RWPE2 (cell line): ENCODE measurements at places on chromosomes 7 and 10.

DNA sequence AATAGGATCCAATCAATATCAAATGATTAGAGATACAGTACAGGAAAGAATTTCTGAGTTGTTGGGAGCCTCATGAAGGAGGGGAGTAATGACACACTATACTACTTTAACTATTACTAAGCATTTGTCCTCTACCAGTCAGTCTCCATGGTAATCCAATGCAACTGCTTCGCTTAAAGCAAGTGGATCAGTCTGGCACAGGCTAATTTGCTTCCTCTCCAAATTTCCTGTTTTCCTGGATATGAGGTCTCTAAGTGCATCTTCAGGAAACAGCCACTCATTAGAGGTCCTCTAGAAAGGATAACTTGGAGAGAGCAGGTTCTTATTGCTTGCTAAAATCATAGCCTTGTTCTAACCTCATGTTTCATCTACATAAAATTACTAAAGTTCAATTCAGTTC lies 8.4 kb upstream of the SEPTIN7 start:
- H3K4me1 ChIP-seq = no peaks in the 10 kb centered on the region
- DNase-seq = no peak

GRCh38 chr10:44850356-44850934 lies 60.7 kb upstream of the TMEM72 start:
- no peaks in the 10 kb centered on the region for H3K27me3 ChIP-seq
- H3K4me1 ChIP-seq = no peaks in the 10 kb centered on the region
- H3K4me3 ChIP-seq = no peak overlapping the region
- H3K36me3 ChIP-seq = no peaks in the 10 kb centered on the region
- no peak for DNase-seq
- no peak overlapping the region for H3K27ac ChIP-seq

- no peaks in the 10 kb centered on the region for H3K27me3 ChIP-seq
- H3K4me1 ChIP-seq = no peaks in the 10 kb centered on the region
- no peaks in the 10 kb centered on the region for H3K36me3 ChIP-seq
- no peak overlapping the region for H3K27ac ChIP-seq
Observed at GRCh38 chr10:107340326-107340725, 175.8 kb upstream of the SORCS1 start.

GRCh38 chr10:122646511-122647382 lies 52.9 kb downstream of the C10orf120 start:
- peaks cover 9% of the 10 kb centered on the region for H3K27me3 ChIP-seq
- no peak overlapping the region for H3K27ac ChIP-seq
- DNase-seq = no peak
- no peaks in the 10 kb centered on the region for H3K4me1 ChIP-seq
- no peaks in the 10 kb centered on the region for H3K36me3 ChIP-seq

- H3K4me3 ChIP-seq = peak within 1 kb of the TSS; percentile 16
- no peak within 1 kb of the TSS for H3K27ac ChIP-seq
- H3K36me3 ChIP-seq = no peaks in the 10 kb centered on the region
- no peaks in the 10 kb centered on the region for H3K4me1 ChIP-seq
Observed at GRCh38 chr7:45888185-45888992, at the start of gene IGFBP1. Gene IGFBP1, plus strand, starts transcription at chr7:45888488. Its CDS starts 165 bp downstream, at chr7:45888653.

- H3K4me1 ChIP-seq = peaks cover 6% of the 10 kb centered on the region
- H3K4me3 ChIP-seq = no peak overlapping the region
- no peaks in the 10 kb centered on the region for H3K27me3 ChIP-seq
- no peaks in the 10 kb centered on the region for H3K36me3 ChIP-seq
Observed at GRCh38 chr7:22680482-22680911, 46.5 kb upstream of the IL6 start.

- no peak for DNase-seq
- H3K36me3 ChIP-seq = no peaks in the 10 kb centered on the region
- H3K4me1 ChIP-seq = peaks cover 14% of the 10 kb centered on the region
- no peaks in the 10 kb centered on the region for H3K27me3 ChIP-seq
- peak overlapping the region; percentile 60 for H3K27ac ChIP-seq
- H3K4me3 ChIP-seq = no peak overlapping the region
Observed at GRCh38 chr10:122263971-122264370, 7.1 kb upstream of the BTBD16 start.

DNA sequence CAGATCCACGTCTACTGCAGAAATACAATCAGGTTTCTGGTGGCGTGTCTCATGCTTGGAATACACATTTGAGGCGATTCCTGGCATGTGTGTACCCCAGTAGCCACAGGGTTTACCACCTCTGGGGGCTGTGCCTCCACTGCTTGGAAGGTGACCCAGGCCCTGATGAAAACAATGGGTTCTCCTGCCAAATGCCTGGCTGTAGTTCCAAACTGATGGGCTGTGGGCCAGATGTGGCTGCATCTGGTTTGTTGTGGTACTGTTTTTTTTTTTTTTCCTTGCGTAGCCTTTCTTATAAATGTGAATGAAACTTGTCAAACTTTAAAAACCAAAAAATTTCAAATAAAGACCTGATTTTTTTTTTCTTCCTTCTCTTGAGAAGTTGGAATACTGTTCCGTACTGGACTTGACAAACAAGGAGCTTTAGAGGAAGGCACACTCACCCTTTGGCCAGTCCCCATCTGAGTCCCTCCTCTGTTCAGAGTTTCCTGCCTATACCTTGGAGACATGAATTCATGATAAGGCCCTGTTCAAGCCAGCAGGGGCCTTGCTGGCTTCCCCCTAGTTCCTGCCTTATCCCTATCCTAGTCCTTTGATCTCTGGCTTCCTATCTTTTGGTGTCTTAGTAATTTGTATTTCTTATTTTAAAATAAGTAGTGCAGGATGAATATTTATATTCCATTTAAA lies 217.1 kb downstream of the PHTF2 start:
- no peak overlapping the region for H3K27ac ChIP-seq
- no peak overlapping the region for H3K4me3 ChIP-seq
- H3K4me1 ChIP-seq = no peaks in the 10 kb centered on the region
- no peaks in the 10 kb centered on the region for H3K36me3 ChIP-seq

GRCh38 chr7:7969306-7970236 lies 975 bp downstream of the GLCCI1 start:
- no peaks in the 10 kb centered on the region for H3K27me3 ChIP-seq
- DNase-seq = peak; percentile 51
- no peaks in the 10 kb centered on the region for H3K36me3 ChIP-seq
- peak overlapping the region; percentile 45 for H3K27ac ChIP-seq
- peak overlapping the region; percentile 79 for H3K4me3 ChIP-seq

GRCh38 chr7:138645284-138645683 lies 55.9 kb downstream of the SVOPL start:
- H3K4me3 ChIP-seq = no peak overlapping the region
- no peaks in the 10 kb centered on the region for H3K36me3 ChIP-seq
- no peak for DNase-seq

- no peak for DNase-seq
- no peak overlapping the region for H3K4me3 ChIP-seq
- no peak overlapping the region for H3K27ac ChIP-seq
- no peaks in the 10 kb centered on the region for H3K36me3 ChIP-seq
- no peaks in the 10 kb centered on the region for H3K27me3 ChIP-seq
- peaks cover 13% of the 10 kb centered on the region for H3K4me1 ChIP-seq
Observed at GRCh38 chr10:33704214-33704830, 369.9 kb upstream of the NRP1 start.

DNA sequence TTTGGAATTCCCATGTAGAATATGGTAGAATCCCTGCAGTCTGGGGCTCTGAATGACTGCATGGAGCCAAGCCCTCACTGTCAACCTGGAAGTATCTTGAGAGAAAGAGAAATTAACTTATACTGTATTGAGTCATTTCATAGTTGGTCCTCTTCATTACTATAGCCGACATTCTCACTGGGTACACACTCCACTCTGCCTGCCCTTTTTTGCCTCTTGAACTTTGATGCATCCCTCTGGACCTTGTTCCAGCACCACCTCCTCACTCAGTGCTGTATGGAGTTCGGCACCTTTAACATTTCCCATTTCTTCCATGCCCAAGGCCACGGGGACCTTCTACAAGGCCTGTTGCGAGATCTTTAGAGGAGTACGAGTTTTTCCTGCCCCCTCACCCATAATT lies 4.6 kb upstream of the ARHGAP22 start:
- peaks cover 8% of the 10 kb centered on the region for H3K4me1 ChIP-seq
- no peak for DNase-seq
- no peak overlapping the region for H3K4me3 ChIP-seq
- H3K27ac ChIP-seq = no peak overlapping the region
- H3K36me3 ChIP-seq = no peaks in the 10 kb centered on the region

DNA sequence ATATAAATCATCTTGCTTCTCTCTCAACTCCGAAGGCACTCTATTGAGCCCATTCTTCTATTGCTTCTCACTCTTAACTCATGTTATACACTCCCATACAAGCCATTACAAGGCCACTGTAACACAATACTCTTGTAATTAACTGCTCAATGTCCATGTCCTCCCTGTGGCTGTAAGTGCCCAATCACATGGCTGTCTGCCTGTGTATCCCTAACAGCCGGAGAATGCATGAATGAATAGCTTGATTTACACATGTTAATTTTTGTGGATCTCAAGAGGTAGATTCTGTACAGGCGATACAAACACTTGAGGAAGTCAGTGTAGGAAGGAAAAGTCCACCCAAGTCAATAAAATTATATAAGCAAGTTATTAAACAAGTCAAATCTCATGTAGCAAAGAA lies 215.6 kb downstream of the DOCK4 start:
- peaks cover 13% of the 10 kb centered on the region for H3K4me1 ChIP-seq
- no peak for DNase-seq

GRCh38 chr7:148289630-148290029 lies 300.9 kb upstream of the C7orf33 start:
- no peak for DNase-seq
- no peaks in the 10 kb centered on the region for H3K4me1 ChIP-seq
- H3K36me3 ChIP-seq = no peaks in the 10 kb centered on the region
- H3K27me3 ChIP-seq = peaks cover 2% of the 10 kb centered on the region

- H3K27me3 ChIP-seq = peaks cover 20% of the 10 kb centered on the region
- H3K4me1 ChIP-seq = no peaks in the 10 kb centered on the region
- DNase-seq = no peak
- H3K4me3 ChIP-seq = peak overlapping the region; percentile 26
Observed at GRCh38 chr7:98870121-98870651, 372 bp upstream of the TMEM130 start.

GRCh38 chr7:91710881-91711280 lies 169.6 kb downstream of the MTERF1 start:
- H3K4me3 ChIP-seq = no peak overlapping the region
- H3K36me3 ChIP-seq = no peaks in the 10 kb centered on the region
- H3K27ac ChIP-seq = no peak overlapping the region

DNA sequence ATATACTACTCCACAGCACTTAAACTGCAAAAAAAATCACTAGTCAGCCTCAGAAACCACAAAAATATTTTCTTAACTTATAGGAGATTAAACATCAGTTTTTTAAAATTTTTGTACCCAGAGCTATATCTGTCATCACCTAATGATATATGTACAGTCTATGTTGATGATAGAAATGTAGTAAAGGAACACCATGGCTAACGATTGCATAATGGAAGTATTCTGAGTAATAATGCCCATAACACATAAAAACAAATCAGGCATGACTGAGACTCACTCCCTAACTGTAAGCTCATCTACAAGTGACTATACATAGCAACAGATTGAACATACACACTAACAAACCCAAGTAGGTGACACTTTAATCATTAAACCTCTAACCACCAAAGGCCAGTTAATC lies 51.3 kb downstream of the TSPAN12 start:
- H3K4me1 ChIP-seq = no peaks in the 10 kb centered on the region
- no peak overlapping the region for H3K4me3 ChIP-seq
- no peaks in the 10 kb centered on the region for H3K36me3 ChIP-seq
- no peaks in the 10 kb centered on the region for H3K27me3 ChIP-seq

GRCh38 chr7:106597751-106598546 lies 63.0 kb downstream of the CCDC71L start:
- H3K4me3 ChIP-seq = no peak overlapping the region
- no peak overlapping the region for H3K27ac ChIP-seq
- no peaks in the 10 kb centered on the region for H3K36me3 ChIP-seq
- H3K4me1 ChIP-seq = peaks cover 10% of the 10 kb centered on the region
- no peak for DNase-seq
- no peaks in the 10 kb centered on the region for H3K27me3 ChIP-seq

- peaks cover 11% of the 10 kb centered on the region for H3K27me3 ChIP-seq
- H3K27ac ChIP-seq = no peak overlapping the region
- no peaks in the 10 kb centered on the region for H3K4me1 ChIP-seq
- DNase-seq = no peak
- H3K4me3 ChIP-seq = no peak overlapping the region
Observed at GRCh38 chr7:132240821-132241422, 335.3 kb downstream of the PLXNA4 start.

GRCh38 chr7:28520074-28521015 lies 108.0 kb downstream of the CREB5 start:
- H3K27me3 ChIP-seq = no peaks in the 10 kb centered on the region
- no peak overlapping the region for H3K27ac ChIP-seq
- no peaks in the 10 kb centered on the region for H3K36me3 ChIP-seq
- H3K4me3 ChIP-seq = no peak overlapping the region
- H3K4me1 ChIP-seq = no peaks in the 10 kb centered on the region
- no peak for DNase-seq

GRCh38 chr10:128044186-128044585 lies 82.0 kb downstream of the MKI67 start:
- H3K4me3 ChIP-seq = no peak overlapping the region
- H3K36me3 ChIP-seq = peaks cover under 1% of the 10 kb centered on the region; the same call in 1 of the 2 replicates
- peaks cover 9% of the 10 kb centered on the region for H3K4me1 ChIP-seq
- peak; percentile 9 for DNase-seq

DNA sequence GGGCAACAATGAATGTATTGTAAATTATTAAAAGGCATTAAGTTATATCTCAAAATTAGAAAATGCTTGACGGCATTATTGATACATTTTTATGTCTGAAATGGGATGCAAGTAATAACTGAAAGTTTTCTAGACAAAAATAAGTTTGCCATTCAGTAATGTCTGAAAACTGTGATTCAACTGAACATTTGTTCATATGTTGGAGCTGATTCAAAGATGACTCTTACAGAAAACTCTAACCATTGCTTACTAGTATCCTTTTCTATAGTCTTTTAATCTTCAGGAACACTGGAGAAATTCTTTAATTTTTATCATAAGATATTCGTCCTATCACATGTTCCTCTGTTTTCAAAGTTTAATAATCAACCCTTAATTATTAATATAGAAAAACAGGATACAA lies 71.1 kb upstream of the TFEC start:
- H3K27ac ChIP-seq = no peak overlapping the region
- peaks cover 9% of the 10 kb centered on the region for H3K4me1 ChIP-seq
- no peaks in the 10 kb centered on the region for H3K36me3 ChIP-seq
- DNase-seq = no peak

DNA sequence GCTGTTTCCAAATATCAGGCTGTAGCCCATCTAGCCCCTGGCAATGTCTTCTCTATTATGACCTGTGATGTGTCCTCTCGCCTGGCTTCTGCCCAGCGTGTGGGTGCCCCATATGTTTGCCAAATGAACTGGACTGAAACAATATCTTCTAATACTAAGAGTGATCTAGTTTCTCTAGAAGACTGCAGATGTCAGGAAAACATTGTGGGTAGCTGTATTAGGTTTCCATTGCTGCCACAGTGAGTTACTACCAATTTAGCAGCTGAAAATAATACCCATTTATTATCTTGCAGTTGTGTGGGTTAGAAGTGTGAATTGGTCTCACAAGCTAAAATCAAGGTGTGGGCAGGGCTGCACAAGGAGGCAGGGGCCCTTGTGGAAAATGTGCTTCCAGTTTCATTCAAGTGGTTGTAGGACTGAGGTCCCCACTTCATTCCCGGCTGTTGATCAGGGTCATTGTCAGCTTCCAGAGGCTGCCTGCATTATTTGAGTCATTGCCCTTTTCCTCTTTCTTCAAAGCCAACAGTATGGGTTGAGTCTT lies 202.8 kb upstream of the BMPER start:
- H3K27me3 ChIP-seq = no peaks in the 10 kb centered on the region
- no peak overlapping the region for H3K4me3 ChIP-seq
- no peaks in the 10 kb centered on the region for H3K36me3 ChIP-seq
